Stimulated activated CD4-positive, alpha-beta T cell treated with anti-CD3 and anti-CD28 coated beads, Interleukin-15, amount 100 ng/mL, for 1 hour (primary cell): ENCODE measurements at places on chromosomes 13 and 19.

GRCh38 chr13:77595166-77595810 lies 59.8 kb downstream of the SCEL start:
- no peak for DNase-seq

DNA sequence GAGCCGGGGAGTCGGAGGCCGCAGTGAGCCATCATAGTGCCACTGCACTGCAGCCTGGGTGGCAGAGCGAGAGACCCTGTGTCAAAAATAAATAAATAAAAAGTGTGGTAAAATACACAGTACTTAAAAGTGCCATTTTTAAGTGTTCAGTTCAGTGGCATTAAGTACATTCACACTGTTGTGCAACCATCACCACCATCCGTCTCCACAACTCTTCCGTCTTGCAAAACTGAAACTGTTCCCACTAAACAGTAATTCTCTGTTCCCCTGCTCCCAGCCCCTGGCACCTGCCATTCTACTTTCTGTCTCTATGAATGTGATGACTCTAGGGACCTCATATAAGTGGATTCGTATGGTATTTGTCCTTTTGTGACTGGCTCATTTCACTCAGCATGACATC lies 13.3 kb downstream of the SLC25A42 start:
- no peak for DNase-seq

DNA sequence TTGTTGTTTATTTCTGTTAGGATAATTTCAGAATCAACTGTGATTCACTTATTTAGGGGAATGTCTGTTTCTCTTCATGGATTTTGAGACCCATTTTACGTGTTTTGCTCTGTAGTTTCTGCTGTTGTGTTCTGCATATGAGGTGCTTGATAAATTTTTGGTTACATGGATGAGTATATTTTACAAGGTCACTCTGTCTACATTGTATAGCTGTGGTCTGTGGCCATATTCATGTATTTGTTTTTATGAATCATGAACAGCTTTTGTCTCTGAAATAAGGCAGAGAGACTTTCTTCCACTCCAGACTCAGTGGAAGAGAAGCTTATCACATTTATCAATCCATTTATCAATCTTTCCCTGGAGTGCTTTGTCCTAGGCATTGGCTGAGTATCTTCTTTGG lies 56.6 kb downstream of the PDS5B start:
- no peak for DNase-seq

DNA sequence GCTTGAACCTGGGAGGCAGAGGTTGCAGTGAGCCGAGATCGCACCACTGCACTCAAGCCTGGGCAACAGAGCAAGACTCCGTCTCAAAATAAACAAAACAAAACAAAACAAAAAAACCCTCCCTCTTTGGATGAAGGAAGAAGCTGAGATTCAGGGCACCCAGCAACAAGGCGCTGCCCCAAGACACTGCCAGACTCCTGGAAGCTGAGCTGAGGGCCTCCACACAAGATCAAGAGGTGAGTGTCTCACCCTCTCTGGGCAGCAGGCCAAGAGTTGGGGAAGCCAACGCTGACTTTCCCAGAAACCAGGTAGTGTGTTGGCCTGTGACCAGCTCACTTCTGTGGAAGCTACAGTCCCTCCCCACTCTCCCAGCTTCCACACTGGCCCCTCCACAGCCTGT lies 3.7 kb upstream of the TYROBP start:
- DNase-seq = no peak

- no peak for DNase-seq
Observed at GRCh38 chr13:107461751-107462150, 753.6 kb downstream of the LIG4 start.

- no peak for DNase-seq
Observed at GRCh38 chr19:3690551-3691371, 9.5 kb downstream of the PIP5K1C start.

GRCh38 chr13:26320766-26321165 lies 66.8 kb downstream of the CDK8 start:
- DNase-seq = no peak
